ENCODE measurements at places on chromosomes 1 and 21.
A peak's percentile ranks its signal among the peaks of the same experiment; 100 is the strongest.

DNA sequence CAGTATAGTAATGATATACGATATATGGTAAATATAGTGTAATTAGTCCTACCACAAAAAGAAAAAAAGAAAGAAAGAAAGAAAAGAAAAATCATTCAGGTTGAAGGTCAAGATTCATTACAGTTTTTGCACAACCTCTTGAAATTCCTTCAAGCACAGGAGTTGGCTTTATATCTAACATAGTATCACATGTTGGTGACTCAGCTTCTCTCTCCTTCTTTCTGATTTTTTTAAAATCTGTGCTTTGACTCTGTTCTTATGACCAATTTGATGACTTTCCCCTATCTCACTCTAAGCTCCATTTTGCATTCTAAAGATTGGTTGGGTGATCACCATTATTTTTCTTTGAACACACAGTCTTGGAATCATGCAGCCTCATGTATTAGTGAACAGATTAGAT is 148.2 kb upstream of the COL11A1 start:
- no peak for DNase-seq

DNA sequence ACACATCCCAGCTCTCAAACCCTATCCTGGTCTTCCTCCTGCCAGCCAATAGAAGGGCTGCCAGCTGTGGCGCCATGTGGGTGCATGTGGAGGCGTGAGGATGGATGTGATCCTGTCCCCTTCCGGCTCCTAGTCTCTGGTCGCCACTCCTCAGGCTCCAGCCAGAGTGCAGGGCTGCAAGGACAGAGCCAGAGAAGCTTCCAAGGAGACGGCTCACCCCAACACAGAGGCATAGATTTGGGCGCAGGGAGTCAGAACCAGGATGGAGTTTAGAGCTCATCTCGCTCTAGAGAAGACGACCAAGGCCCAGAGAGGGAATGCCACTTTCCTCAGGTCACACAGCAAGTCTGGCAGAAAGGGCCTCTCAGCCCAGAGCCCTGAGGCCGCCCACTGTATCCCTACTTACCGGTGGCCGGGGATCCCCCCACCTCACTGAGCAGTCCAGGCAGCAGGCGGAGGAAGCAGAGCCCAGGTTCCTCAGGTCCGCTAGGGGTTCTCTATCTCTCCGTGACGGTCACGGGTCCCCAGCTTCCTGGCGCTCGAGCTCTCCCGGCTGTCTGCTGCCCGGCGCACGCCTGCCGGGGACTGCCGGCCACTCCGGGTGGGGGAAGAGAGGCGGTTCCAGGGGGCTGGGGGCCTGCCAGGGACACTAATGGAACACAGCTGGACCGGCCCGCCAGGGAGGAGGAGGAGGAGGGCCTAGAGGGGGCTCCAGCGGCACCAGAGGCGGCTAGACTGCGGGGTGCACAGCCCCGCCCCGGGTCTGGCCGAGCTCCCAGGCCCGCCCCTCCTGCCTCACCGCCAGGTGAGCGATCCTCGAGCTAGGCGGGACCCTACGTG is at the start of gene COL16A1:
TSS of gene COL16A1 (minus strand) at position 587 of the 840 bp plus-strand sequence. CDS start 1,824 bp downstream, outside the sequence.
- no peak for DNase-seq

GRCh38 chr1:160789702-160790611 is 6.0 kb upstream of the LY9 start:
- DNase-seq, result no peak

DNA sequence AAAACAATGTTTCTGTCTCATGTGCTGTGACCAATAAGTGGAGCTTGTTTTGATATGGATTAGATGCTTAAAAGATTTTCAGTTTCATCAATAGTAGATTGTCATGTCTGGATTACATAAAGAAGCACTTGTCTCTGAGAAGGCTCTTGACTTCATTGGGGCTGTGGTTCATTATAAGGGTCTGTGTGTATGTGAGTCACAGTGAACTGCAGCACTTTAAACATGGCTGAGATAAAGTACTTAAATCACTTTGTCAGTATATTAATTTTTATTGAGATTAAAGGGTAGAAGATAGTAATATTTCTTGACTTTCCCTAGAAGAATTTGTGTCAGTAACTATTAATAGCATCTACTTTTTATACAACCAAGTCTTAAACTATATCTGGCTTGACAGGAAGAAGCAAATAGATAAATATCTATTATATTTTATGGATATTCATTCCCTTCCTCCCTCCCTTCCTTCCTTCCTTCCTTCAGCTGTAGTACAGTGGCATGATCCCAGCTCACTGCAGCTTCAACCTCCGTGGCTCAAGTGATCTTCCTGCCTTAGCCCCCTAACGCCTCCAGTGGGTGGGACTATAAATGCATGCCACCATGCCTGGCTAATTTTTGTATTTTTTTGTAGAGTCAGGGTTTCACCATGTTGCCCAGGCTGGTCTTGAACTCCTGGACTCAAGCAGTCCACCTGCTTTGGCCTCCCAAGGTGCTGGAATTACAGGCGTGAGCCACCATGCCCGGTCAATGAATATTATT is 48.8 kb downstream of the ZFYVE9 start:
- no peak for DNase-seq

DNA sequence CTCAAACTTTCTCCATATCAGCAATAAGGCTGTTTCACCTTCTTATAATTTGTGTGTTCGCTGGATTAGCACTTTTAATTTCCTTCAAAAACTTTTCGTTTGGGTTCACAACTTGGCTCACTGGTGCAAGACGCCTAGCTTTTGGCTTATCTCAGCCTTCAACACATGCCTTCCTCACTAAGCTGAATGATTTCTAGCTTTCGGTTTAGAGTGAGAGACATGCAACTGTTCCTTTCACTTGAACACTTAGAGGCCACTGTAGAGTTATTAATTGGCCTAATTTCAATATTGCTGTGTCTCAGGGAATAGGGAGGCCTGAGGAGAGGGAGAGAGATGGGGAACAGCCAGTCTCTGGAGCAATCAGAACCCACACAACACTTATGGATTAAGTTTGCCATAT is 41.2 kb upstream of the IFNLR1 start:
- DNase-seq, result no peak

DNA sequence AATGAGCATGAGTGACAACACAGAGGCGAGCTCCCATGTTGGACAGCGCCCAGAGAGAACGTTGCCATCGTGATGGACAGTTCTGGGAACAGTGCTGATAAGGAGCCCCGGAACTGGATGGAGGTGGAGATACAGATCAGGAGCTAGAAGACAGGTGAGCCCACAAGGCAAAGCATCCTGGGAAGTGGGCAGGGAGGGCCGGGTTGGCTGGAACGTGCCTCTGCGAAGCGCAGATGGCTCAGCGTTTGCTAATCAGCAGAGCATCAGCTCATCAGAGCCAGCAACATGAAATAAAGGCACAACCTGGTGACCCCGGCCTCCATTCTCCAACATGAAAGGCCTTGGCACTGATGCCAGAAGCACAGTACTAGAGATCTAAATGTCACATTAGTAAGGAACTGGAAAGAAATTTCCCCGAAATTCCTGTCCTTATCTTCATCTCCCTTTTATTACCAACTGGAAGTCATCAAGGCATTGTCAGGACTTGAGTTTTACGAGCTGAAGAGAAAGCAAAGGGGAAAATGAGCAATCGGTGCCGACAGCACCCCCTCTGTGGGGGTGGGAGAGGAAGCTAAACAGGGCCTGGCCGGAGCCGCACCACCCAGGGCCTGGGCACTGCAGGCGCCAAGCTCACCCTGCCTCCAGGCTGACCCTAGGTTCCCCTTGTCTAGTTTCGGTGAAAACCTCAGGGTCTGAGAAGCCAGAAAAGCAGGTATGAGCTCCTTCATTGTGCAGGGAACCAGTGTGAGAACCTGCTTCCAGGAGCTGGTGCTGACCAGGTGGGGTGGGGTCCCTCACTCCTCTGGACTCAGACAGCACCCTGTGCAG is 19.9 kb downstream of the ABCA4 start:
- no peak for DNase-seq

GRCh38 chr1:108639899-108640560 is 20.9 kb downstream of the HENMT1 start:
- peak; percentile 57 for DNase-seq

- DNase-seq, result no peak
Measured at GRCh38 chr1:95006681-95007080, 66.1 kb downstream of the ALG14 start.

DNA sequence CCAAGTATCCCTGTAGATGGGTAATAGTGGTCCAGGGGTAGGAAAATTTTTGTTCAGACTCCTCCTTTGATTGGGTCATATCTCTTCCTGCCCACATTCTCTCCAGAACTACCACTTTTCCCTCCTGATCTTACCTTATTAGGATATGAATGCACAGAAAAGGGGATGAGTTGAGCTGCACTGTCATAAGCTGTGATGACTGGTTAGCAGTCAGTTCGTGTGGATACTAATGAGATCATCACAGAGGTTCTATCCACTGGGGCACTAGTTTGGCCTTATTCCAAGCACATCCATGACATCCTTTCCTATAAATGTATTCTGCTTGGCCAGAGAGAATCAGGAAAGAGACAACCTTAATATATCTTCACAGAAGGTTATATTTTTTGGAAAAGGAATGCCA is 22.1 kb upstream of the TBX15 start:
- no peak for DNase-seq

GRCh38 chr1:236002025-236002390 is 62.9 kb downstream of the NID1 start:
- DNase-seq, result no peak

DNA sequence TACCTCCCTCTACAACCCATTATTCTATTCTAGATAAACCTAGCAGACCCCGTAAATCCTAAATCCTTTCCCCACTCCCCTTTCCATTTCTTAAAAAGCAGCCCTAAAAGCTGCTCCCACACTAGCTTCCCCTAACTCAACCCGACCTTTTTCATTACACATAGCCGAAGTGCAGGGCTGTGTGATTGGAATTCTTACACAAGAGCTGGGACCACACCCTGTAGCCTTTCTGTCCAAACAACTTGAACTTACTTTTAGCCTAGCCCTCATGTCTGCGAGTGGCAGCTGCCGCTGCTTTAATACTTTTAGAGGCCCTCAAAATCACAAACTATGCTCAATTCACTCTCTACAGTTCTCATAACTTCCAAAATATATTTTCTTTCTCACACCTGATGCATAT is 19.6 kb upstream of the PDPN start:
- no peak for DNase-seq

GRCh38 chr1:116868385-116868784 is 41.3 kb upstream of the PTGFRN start:
- no peak for DNase-seq

DNA sequence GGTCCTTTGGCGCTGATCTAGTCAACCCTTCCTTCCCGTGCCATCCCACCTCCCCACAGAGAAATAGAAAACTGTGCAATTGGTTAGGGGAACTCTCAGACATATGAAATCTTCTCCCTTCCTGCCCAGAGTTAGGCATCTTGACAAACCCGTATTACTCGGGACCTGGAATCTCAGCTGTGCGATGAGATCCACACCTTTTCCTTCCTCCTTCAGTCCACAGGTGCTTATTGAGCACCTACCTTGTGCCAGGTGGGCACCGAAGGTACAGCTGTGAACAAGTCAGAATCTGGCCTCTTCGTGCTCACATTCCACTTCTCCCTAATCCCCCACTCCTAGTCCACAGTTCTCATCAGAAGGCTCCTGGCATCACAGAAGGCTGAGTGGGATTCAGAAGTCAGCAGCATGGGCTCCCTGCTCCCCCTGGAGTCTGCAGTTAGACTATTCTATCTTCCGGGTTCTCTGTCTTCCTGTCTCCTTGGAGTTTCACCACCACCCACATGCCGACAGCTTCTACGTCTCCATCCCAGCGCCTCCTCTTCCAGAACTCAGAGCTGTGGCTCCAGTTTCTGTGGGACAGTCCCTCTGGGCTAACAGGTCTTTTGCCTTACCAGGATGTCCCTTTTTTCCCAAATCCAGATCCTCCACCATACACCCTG is 23.0 kb downstream of the KNCN start:
- DNase-seq, result no peak

DNA sequence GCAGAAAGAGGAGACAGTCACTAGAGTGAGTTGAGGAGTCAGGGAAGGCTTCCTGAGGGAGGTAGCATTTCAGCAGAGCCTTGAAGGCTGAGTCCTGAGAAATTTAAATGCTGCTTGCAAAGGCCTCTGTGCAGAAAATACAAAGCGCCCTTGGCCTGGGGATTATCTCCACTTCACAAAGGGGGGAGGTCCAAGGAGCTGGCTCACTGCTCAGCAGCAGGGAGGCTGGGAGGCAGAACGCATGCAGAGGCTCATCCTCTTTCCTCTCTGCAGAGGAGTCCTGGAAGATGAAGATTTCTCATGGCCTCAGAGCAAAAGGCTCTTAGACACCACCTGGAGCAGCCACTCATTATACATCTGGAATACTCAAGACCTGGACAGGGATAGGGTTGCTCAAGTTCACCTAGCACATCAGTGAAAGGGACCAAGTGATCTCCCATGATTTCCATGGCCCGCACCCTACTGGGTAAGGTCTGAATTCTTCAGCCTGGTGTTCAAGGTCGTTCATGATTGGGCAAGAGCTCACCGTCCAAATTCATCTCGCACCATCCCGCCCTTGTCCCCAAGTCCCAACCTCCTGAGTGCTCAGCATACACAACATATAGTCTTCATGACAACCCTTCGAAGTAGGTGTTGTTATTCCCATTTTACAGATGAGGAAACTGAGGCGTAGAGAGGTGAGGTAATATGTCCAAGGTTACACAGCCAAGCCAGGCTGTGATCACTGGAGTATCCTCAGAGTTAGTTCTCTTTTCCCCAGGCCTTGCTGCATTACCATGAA is 9.0 kb downstream of the SLC1A7 start:
- no peak for DNase-seq

DNA sequence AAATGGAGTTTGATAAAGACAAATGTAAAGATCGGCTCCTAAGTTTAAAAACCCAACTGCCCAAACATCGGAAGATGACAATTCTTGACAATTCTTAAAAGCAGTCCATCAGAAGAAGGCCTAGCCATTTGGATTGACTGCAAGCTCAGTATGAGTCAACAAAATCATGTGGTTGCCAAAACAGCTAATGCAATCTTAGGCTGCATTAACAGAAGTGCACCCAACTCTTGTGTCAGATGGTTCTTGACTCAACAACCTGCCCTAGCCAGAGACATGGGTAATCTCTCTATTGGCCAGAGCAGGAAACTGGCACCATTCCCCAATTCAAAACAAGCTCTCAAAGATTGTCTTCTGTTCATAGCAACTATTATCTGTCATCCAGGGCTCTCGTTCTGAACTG is 9.9 kb upstream of the NCF2 start:
- DNase-seq, result no peak

DNA sequence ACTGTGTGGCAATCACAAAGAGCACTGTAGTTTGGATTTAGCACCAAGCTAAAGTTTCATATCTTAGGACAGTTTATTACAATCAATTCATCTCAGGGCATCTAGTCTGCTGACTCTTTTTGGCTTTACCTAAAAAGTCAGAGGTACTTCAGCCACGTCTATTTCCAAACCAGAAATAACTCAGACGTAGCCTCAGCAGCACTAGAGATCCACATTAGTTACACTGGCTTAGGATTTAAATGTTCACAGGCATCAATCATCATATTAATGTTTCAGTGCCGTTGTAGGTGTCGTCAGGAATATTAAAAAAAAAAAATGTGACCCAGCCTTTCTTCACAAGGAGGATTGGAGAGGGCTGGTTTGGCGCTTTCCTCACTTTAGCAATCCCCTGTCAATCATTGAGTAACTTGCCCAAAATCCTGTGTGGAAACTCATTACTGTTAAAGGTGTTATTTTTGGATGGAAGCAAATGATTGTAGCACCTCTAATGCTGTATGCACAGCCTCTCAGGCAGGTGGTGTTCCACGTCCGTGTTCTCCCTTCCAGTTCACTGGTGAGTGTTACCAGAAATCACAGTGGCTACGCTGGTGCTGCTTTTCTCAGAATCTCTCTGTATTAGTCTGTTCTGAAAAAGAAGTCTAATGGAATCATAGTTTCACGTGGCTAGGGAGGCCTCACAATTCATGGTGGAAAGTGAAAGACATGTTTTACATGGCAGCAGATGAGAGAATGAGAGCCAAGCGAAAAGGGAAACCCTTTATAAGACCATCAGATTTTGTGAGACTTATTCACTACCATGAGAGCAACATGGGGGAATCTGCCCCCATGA is 45.4 kb downstream of the NEK7 start:
- DNase-seq, result no peak
